NCI-H524 treated with DMSO at 0.1 percent for 48 hours (cell line): ENCODE measurements at places on chromosomes 16 and 17.

GRCh38 chr17:82294064-82294773, 20.7 kb upstream of the CSNK1D start:
- DNase-seq: no peak

DNA sequence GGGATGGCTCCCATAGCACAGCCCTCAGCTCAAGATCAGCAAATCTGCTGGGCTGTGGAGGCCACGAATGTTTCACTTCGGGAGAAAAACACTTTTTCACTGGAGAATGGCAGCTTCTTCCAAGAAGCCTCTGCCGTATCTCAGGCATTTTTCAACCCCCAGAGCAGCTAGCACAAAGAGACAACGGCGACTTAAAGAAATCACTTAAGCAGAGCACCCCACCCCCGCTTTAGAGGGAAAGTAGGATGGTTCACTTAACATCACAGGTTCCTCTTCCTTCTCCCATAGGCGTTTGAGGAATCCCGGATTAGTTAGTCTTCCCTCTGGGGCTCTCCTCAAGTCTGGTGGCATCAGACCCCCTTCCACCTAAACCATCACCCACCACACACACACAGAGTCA, 27.6 kb downstream of the CYB561 start:
- DNase-seq: no peak

GRCh38 chr16:51355195-51355594, 204.1 kb upstream of the SALL1 start:
- no peak for DNase-seq

- no peak for DNase-seq
Observed at GRCh38 chr17:46124695-46125592, 68.3 kb downstream of the KANSL1 start.

GRCh38 chr16:79278506-79278905, 322.0 kb downstream of the MAF start:
- DNase-seq: no peak

DNA sequence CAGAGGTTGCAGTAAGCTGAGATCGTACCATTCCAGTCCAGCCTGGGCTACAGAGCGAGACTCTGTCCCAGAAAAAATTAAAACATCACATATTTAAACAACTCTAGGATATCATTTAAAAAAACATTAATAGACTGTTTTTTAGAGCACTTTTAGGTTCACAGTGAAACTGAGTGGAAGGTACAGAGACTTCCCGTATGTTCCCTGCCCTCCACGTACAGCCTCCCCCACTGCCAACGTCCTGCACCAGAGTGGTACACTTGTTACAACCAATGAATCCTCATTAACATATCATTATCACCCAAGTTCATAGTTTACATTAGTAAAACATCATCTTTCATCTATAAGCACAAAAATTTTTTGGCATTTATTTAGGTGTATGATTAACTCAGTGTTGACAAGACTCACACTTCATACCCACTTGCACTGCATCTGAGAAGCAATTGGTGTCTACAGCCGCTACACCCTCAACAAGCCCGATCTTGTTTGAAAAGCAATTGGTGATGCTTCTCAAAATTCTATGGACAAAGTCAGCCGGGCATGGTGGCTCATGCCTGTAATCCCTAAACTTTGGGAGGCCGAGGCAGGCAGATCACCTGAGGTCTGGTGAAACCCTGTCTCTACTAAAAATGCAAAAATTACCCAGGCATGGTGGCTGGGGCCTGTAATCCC, 39.9 kb upstream of the STH start:
- DNase-seq: no peak

DNA sequence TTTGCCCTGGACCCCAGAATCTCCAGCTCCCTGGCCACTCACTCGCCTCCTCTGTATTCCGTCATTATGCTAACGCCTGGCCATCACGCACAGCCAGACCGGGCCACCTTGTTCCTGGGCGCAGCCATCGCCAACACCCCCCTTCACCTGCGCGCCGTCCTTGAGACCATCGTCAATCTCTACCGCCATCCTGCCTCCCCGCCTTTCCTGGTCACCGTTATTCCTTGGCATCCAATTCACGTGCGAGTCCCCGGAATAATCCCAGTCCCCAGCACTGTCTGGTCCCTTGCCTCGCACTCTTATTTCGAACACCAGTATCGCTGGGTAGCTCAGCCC, 541 bp downstream of the VKORC1 start:
- DNase-seq: no peak

DNA sequence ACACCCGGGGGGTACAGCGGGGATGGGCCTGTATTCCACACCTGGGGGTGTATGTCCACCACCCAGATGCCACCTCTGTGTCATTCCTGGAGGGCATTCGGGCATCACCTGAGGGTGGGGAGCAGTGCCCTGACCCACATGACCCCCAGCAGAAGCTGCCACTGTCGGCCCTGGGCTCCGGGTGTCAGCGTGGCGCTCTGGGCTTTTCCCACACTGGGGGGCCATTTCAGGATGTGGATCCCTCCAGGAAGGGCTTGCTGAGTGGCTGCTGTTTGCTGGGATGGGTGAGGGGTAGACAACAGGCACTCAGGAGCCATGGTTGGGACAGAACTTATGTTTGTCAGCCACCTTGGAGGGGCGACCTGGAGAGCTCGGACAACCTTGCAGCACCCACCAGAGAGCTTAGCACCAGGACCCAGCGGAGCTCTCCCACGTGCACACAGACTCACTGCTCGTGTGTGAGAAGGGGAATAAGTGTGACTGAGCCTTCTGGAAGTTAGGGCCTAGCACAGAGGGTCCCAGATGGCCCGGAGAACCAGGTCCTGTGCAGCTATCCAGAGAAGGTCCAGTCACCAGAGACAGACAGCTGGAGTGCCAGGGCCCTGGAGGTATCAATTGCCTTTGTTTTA, 102.7 kb downstream of the METRNL start:
- DNase-seq: no peak

DNA sequence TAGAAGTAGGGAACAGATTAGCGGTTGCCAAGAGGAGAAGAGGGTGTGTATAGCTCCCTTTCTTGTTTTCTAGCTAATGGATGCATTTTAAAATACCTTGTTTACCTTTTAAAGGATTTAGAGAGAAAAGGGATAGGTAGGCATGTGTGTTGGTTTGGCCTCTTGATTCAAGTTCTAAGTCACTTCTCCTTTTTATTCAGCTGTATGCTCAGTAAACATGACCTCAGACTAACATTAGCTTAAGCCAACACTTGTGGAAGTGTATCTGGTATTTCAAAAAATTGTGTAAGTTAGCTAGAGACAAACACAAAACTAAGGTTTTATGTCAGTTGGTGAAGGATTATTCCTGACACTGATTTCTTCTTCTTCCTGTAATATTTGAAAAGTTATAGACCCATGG, 204.1 kb upstream of the NOG start:
- no peak for DNase-seq
